ENCODE measurements at places on chromosomes 7 and 10.

DNA sequence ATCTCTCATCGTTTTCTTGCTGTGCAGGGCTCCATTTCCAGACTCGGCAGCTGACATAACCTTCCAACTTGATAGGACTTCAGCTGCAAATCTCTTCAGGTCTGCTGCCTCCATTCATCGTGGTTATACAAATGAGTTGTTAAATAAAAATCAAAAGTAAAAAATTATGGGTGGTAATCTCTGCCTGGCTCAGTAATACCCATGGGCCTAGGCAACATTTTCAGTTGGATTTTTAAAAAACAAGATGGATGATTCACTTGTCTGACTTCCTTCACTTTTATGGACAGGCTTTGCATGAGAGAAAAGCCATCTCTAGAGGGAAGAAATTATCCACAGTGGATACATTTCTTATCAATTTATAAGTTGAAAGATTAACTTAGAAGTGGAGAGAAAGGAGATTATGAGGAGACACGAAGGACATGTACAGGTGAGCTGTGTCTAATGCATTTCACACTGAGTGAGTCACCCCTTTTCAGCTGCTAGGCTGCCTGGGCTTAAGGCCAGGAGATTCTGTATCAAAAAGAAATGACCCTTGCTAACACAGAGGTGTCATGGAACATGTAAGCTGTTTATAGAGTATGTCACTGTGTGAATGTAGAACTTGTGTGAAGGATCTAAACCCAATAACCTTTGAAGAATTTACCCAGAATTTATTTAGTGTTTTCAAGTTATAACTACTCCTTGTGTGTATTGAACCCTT lies 495.1 kb downstream of the AUTS2 start:
- no peak for DNase-seq

DNA sequence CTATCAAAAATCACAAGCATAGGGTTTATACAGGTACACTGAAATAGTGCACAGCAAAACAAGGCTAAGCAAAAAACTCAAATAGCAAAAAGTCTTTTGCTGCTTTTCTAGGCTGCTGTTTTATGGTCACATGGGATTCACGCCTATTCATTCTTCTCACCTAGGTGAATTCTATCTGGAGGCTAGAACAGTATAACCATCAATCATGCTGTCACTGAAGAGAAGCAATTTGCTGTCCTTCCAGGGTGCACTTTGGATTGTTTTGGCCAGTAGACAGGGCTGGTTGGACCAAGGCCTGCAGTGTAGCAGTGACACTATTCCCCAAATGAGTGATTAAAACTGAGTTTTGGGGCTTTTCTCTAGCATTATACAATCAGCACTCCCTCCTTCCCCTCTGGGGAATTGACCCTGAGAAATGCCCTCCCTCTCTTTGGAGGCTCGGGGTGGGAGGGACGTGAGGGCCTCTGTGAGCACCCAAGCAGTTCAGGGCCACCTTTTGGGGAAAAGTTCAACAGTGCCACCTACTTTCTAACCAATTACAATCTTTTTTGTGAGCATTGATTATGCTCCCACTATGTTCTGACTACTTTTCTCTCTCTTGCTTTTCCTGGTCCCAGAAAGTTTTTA lies 16.2 kb upstream of the SND1 start:
- DNase-seq: no peak

- no peak for DNase-seq
Observed at GRCh38 chr10:87505366-87506111, 846 bp downstream of the MINPP1 start.

GRCh38 chr7:150412016-150412415 lies 32.9 kb downstream of the ZNF775 start:
- no peak for DNase-seq

- no peak for DNase-seq
Observed at GRCh38 chr10:90779548-90779947, 78.3 kb downstream of the HTR7 start.

GRCh38 chr10:123584419-123584775 lies 81.8 kb upstream of the GPR26 start:
- DNase-seq: no peak

DNA sequence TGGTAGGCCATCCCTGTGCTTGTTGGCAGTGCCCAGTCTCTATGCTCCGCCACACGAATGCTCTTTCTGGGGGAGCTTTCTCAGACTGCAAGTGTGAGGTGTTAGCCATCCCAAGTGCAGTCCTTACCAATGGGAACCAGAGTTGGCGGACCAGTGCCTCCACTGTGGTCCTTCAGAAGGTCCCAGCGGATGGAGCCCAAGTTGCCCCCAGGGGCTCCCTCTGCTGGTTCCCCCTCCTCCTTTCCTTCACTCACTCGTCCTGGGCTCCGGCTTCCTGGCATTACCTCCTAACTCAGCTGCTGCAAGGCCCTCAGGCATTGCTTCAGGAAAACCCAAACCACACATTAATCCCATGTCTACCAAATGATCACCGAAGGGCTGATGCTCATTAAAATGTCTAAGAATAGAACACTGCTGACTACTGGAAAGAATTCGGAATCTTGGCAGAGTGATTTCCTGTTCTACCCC lies 139.8 kb downstream of the CUBN start:
- DNase-seq: no peak

- DNase-seq: no peak
Observed at GRCh38 chr7:103877565-103877964, 111.9 kb downstream of the RELN start.

GRCh38 chr7:17274551-17275245 lies 23.8 kb upstream of the AHR start:
- DNase-seq: no peak

DNA sequence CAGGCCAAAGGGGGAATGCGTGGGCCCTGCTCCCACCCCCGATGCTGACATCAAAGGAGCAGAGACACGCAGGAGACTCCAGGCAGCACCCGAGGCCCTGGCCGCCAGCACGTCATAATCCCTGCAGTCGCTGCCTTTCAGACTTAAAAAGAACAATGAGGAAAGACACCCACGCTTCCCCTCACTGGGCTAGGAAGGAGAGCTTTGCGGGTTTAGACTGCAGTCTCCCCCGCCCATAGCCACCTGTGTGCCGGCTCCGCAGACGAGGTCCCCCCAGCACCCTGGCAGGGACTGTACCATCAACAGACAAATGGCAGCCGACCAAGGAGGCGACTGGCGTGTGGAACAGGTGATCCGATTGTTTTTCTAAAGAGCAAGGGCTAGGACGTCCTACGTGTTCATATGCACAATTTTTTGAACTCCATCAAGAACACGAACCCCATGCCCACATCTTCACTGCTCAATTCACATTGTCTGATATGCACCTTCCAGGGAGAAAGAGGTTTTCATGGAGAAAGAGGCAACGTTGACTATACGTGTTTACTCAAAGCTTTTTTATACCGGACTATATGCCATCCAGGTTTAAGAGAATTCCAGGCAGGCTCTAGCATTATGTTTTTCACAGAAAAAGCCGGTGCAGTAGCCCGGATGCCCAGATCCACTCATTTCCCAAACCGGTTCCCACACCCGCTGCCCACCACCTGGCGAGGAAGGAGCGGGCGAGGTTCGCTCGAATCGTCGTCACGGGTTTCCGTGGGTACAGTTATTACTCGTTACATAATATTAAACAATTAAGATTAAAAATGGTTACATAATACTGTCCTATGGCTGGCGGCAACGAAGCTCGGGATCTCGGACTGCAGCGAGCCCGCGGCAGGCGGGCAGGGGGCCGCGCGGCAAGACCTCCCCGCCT lies 1.1 kb downstream of the GRB10 start:
- DNase-seq: no peak

Data from NCI-H1436 treated with DMSO at 0.1 percent for 48 hours (cell line).